Stimulated activated CD4-positive, alpha-beta T cell treated with anti-CD3 and anti-CD28 coated beads, TNF-alpha, amount 100 ng/mL, for 1 hour (primary cell): ENCODE measurements at places on chromosomes 7 and 10.

DNA sequence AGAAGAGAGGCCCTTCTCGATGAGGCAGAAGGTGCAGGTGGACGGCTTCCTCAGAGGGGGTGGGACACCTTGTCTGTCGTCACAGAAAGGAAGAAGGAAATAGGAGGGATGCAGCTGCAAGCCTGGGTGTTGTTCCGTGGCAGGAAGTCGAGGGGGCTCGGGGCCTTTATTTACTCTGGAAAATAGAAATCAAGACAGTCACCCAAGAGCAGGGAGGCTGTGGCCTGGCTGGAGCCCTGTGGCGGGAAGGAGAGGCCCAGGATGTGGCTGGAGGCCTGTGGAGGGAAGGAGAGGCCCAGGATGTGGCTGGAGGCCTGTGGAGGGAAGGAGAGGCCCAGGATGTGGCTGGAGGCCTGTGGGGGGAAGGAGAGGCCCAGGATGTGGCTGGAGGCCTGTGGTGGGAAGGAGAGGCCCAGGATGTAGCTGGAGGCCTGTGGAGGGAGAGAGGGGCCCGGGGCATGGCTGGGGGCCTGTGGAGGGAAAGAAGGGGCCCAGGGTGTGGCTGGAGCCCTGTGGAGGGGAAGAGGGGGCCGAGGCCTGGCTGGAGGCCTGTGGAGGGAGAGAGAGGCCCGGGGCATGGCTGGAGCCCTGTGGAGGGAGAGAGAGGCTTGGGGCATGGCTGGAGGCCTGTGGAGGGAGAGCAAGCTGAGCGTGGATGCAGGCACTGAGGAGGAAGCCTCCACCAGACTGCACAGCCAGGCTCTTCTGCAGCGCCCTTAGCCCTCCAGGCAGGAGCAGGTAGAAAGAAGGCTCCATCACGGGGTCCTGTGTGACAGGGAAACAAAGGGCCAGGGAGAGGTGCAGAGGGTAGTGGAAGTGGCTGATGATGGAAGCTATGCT lies 97.3 kb upstream of the SFMBT2 start:
- DNase-seq = no peak

DNA sequence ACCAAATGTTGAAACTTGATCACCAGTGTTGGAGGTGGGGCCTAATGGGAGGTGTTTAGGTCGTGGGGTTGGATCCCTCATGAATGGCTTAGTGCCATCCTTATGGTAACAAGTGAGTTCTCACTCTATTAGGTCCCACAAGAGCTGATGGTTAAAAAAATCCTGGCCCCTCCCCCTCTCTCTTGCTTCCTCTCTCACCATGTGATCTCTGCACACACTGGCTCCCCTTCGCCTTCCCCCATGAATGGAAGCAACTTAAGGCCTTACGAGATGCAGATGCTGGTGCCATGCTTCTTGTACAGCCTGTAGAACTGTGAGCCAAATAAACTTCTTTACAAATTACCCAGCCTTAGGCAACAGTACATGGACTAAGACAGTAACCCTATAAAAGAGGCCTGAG lies 62.7 kb downstream of the PPP1R3C start:
- no peak for DNase-seq

GRCh38 chr10:88528806-88529570 lies 54.1 kb downstream of the RNLS start:
- no peak for DNase-seq

DNA sequence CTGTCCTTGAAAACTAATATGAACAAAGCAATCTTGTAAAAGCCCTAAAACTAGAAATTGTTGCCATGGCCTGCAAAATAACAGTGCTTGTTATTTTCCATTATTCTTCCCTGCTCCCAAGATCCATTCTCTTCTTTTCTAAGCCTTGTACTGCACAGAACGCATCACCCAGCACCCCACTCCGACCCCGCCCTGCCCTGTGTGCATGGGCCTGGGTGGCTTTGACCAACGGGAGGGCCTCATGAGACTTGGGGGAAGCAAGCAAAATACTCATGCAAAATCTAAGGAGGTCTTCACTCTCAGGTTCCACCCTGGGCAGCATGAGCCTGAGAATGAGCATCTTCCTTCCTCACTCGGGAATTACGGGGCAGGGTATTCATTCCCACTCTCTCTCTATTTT lies 32.4 kb downstream of the NPY start:
- DNase-seq = no peak

DNA sequence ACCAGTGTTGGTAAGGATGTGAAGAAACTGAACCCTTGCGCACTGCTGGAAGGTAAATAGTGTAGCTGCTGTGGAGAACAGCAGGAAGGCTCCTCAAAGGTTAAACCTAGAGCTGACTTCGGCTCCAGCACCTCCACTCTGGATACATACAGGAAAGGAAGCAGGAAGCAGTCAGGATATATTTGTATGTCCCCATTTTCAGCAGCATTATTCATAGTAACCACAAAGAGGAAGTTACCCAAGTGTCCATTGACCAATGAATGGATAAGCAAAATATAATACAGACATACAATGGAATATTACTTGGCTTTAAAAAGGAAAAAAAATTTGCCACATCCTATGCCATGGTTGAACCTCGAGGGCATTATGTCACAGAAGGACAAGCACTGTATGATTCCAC lies 15.0 kb downstream of the RET start:
- DNase-seq = no peak

- no peak for DNase-seq
These were observed 12.2 kb downstream of the UBE3C start for GRCh38 chr7:157150882-157151281.

DNA sequence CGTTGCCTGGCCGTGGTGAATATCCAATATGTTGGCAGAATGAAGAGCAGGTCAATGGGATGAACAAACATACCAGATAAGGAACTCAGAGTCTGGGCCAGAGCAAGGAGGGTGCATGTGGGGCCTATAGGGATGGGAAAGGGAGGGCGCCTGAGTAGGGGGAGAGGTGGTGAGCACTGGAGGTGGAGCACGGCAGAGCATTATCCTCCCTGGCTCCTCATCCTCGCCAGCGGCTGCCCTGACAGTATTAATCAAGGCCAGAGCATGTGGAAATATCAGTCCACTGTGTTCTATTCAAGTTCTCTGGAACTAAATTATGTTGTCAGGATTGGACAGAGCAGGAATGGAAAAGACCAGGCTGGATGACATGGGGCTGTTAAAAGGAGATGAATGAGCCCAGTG lies 254.8 kb upstream of the ZMIZ1 start:
- DNase-seq = no peak

- DNase-seq = no peak
These were observed 187.8 kb downstream of the SDK1 start for GRCh38 chr7:3488829-3489228.

DNA sequence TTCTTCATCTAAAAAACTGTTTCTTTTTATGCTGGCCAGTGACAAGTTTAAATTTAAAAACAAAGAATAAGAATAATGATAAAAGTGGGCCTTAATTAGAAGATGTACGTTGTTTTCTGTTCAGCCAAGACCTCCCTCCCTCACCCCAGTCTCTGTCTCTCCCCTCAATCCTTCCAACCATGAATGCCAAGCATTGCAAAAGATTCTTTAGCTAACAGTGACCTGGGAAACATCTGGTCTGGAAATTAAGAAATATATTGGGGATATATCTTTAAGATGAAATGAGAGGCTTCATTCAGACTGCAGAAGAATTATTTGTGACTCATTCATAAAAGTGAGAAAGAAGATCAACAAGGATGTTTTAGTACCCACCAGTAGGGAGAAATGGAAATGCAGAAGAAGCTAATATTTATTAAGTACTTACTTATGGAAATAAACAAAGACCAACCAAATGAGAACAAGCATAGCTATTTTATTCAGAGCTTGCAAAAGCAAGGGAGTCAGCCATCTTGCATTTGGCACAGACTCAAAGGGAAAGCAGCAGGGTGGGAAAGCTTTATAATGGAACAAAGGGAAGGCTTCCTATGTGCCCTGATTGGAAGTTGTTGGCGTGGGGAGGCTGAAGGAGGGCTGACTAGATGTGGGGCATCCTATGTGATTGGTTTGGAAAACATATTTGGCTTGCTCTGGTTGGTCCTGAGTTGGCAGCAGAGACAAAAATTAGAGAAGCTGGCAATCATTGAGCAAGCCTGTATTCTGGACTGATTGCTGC lies 595.4 kb upstream of the GHITM start:
- no peak for DNase-seq

DNA sequence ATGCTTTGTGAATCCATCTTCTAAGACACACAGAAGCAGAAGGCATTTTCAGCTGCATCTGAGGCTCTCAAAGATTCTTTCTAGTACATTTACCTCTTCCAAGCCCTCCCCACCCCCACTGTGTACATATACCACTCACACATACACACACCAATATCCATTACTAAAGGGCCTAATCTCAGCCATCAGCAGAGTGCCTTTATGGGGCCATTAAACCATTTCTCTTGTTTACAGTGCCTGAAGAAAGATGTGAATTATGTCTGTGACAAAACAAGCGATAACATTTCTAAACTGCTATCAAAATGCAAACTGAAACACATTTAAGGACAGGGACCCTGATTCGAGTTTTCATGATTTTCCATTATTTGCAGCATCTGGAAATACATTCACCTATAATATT lies 40.0 kb downstream of the ETV1 start:
- no peak for DNase-seq

DNA sequence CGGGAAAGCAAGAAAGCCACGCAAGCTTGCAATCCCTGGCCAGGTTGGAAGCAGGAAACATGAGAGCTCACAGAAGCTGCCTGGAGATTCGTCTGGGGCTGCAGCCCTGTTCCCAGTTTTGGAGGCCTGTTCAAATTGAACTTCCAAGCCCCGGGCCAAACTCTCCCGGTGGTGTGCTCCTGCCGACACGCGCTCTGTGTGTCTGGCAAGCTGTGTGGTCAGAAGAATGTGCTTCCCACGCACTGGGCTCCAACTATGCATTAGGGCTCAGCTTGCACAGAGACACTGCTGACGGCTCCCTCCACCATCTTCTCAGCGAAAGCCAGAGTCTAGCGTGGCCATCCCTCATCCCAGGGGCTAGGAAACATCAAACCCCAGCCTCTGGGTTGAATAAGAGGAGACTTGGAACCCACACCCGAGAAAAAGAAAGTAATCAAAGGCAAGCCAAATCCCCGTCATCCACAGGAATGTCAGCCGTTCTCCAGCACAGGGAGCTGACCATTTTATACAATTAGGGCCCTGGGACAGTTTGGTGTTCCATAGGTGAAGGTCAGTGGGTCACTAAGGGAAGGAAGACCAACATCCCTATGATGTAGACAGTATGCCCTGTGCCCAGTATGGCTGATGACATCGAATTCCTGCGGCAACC lies 107.2 kb downstream of the FGFR2 start:
- no peak for DNase-seq

DNA sequence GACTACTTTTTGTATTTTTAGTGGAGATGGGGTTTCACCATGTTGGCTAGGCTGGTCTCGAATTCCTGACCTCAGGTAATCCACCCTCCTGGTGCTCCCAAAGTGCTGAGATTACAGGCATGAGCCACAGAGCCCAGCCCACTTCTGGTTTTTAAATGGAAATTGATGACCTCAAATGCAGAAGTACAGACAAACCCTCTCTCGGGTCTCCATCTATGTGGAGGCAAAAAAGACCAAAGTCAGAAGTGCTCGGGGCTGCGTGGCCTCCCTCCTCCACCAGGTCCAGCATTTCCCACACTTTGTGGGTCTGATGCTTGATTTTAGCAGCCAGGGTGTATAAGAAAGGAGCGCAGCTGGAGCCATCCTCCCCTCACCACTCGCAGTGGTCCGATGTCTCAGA lies 187.3 kb upstream of the AUTS2 start:
- DNase-seq = no peak

DNA sequence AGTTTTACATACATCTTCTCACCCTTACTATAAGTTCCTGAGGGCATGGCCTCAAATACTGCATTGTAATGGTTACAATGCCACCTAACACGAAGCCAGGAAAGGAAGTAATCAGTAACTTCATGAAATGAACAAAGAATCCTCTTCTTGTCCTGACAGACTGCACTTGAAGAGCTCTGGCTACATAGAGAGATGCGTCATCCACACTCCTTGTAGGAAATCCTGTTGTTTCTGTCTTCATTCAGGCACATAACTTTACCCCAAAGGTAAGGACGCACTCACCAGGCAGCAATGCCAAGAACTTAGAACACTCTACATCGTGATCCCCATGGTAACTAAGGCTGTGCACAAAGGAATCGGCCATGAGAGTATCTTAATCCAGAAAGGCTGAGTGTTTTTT lies 80.3 kb upstream of the ARID5B start:
- DNase-seq = no peak

GRCh38 chr7:124781418-124781817 lies 15.8 kb upstream of the GPR37 start:
- no peak for DNase-seq

GRCh38 chr10:124049484-124049883 lies 43.9 kb downstream of the CHST15 start:
- DNase-seq = no peak

GRCh38 chr10:69069090-69070042 lies 18.5 kb upstream of the SRGN start:
- DNase-seq = no peak

- no peak for DNase-seq
These were observed 531.1 kb upstream of the STEAP1 start for GRCh38 chr7:89623018-89623672.

- DNase-seq = no peak
These were observed 169.3 kb upstream of the NFE2L3 start for GRCh38 chr7:25982684-25983083.

- no peak for DNase-seq
These were observed 40.0 kb downstream of the SYPL1 start for GRCh38 chr7:106071999-106072714.

DNA sequence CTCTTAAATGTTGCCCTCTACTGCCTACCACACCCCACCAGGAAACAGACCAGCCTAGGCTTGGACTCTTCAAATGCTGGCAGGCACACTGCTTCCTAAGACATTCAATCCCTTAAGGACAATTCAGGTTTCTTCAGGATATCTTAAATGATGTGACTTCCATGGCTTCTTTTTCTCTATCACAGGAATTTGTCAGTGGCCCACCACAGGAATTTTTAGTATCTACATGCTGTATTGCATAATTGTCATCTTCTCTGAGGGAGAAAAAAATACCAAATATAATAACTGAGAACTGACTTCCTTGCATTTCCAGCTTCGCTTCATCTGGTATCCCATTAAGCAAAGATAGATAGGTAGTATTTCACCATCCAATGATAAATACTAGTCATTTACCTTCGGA lies 129.3 kb downstream of the WNT2 start:
- DNase-seq = no peak

DNA sequence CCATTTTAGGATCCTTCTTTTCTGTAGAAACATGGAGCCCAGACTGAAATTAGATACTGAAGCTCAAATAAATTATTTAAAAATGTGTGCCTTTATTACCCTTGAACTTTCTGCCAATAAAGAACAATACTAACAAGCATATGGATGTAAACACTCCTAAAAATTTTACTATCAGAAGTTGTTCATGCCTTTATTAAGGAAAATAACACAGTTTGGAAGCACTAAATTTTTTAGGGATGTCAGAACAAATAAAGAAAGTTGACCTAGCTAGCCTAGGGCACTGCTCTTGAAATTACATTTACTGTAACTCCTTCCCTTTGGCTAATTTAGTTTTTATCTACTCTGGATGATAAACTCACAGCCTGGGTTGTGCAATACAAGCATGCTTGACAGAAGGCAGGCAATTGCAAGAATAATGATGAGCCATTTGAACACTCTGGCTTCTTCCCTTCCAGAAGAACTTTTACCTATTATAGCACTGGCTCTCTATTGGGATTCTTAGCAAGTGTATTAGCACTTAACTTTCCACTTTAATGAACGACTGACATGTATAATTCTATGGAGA lies 351.7 kb upstream of the C7orf33 start:
- no peak for DNase-seq

GRCh38 chr10:69884024-69884367 lies 82.3 kb downstream of the COL13A1 start:
- no peak for DNase-seq

- DNase-seq = no peak
These were observed 22.7 kb downstream of the FAM237B start for GRCh38 chr7:90298145-90299038.

- DNase-seq = no peak
These were observed 548.9 kb upstream of the FZD8 start for GRCh38 chr10:36191009-36191408.
